Sciatic nerve (tissue), 2 donors: ENCODE measurements at places on chromosomes 11 and 22.
A peak's percentile ranks its signal among the peaks of the same experiment; 100 is the strongest.

- DNase-seq, result no peak
These were observed 72.5 kb downstream of the MICAL2 start for GRCh38 chr11:12182676-12183541.

DNA sequence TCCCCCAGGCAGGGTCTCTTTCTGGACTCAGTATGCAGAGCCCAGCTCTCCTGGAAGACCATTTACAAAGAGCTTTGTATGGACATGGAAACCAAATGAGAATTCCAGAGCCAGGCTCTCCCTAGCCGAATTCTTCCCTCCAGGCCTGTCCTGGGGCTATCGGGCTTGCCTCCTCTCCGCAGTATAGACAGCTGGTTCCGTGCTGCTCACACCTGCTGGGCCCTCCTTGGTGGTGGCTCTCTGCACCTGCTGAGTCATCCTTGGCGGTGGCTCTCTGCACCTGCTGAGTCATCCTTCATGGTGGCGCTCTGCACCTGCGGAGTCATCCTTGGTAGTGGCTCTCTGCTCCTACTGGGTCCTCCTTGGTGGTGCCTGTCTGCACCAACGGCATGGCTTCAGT lies 743.5 kb downstream of the BRD1 start:
- no peak for DNase-seq

- DNase-seq, result no peak
These were observed 3.8 kb upstream of the FADS3 start for GRCh38 chr11:61895046-61895717.

- DNase-seq, result no peak
These were observed 33.5 kb downstream of the MMP7 start for GRCh38 chr11:102497061-102497460.

- peak; percentile 91 for DNase-seq
These were observed 688 bp downstream of the SERPING1 start for GRCh38 chr11:57597916-57598830.

- DNase-seq, result no peak
These were observed 96.9 kb upstream of the ANO1 start for GRCh38 chr11:69981119-69981784.

DNA sequence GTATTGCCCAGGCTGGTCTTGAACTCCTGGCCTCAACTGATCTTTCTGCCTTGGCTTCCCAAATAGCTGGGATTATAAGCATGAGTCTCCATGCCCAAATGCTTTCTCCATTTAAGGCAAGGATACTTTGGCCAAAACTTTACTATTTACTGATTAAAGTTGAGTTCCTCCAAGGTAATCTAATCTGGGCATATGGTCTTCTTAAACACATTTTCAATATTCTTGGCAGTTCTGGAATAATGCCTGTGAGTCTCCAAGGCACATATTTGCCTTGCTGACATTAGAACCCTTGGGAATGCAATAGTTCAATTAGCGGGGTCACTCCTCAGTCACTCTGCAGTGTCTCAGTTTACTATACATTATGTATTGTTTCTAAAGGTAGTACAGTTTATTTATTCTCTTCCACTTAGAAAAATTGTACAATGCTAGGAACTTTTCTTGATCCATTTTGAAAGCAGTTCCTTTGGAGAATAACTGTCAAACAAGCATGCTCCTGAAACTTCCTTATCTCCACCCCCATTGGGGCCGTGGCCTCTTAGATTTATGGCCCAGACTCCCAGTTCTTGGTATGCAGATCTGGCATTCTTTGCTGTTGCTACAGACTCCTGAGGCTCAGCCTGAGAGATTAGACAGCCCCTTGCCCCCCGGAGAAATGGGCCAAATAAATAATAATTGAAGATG lies 13.1 kb upstream of the RAB38 start:
- no peak for DNase-seq

- DNase-seq, result no peak
These were observed 30.5 kb upstream of the TTC28 start for GRCh38 chr22:28710107-28710506.

GRCh38 chr11:12854829-12855228 lies 154.3 kb upstream of the RASSF10 start:
- no peak for DNase-seq

- DNase-seq, result no peak
These were observed 25.0 kb upstream of the OR56A1 start for GRCh38 chr11:6055569-6055968.

DNA sequence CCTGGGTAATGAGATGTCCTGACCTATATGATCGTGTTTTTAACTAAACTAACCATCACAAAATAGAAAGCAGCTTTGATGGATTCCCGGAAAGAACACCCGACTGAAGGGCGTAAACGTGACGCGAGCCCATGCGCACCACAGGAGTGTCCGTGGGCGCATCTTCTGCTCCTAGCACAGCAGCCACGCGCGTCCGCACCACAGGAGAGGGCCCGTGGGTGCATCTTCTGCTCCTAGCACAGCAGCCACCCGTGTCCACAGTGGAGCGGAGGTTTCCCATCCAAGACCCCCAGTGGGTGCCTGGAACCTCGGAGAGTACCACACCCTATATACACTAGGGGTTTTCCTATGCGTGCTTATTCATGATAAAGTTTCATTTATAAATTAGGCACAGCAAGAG lies 36.1 kb upstream of the NRIP3 start:
- DNase-seq, result no peak

- DNase-seq, result no peak
These were observed 386.1 kb downstream of the TBC1D22A start for GRCh38 chr22:47148510-47148909.

DNA sequence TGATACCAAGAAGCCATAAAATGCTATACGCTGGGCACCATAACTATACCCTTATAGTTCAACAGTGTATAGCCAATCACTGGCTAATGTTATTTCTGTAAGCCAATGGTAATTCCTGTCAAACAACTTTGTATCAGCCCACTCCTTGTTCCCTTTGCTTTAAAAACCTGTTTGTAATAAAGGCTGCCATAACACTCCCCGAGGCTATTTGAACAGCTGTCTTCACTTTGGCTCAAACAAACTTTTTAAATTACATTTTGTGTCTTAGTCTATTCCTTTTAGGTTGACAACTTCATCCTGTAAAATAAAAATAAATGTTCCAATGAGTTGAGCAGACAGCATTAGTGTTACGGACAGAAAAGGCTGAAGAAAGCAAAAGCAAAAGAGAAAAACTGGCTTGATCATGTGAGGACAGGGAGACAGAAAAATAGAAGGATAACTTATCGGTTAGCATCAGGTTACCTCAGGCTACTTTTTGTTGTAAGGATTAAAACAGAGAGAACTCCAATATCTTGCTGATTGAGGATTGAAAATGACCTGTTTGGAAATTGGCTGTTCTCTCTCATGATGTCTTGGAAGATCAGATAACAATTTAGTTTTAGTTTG lies 95.0 kb downstream of the AASDHPPT start:
- DNase-seq, result no peak

GRCh38 chr11:507727-508515 lies 879 bp upstream of the RNH1 start:
- DNase-seq, result no peak

GRCh38 chr22:35746248-35746647 lies 28.6 kb downstream of the APOL5 start:
- DNase-seq, result no peak

DNA sequence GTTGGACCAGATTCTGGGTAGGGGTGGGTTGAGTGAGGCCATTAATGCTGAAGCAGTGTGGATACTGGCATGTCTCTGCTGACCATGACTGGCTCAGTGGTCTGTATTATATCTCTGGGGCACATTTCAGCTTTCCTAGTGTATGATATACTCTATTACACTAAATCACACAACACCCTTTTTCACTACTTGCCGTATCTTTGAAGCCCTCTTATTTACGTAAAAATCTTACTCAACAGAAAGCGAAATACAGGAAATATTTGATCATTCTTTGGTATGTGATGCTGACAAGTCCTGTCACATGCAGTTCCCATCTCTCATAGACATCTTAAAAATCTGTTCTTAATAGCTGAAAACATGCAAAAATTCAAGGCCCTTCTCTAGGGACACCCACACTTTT lies 40.3 kb downstream of the OR5B17 start:
- DNase-seq, result no peak

- DNase-seq, result no peak
These were observed 1377.4 kb downstream of the BRD1 start for GRCh38 chr22:48450188-48450825.

- no peak for DNase-seq
These were observed 7.2 kb downstream of the KCTD21 start for GRCh38 chr11:78181185-78181584.

DNA sequence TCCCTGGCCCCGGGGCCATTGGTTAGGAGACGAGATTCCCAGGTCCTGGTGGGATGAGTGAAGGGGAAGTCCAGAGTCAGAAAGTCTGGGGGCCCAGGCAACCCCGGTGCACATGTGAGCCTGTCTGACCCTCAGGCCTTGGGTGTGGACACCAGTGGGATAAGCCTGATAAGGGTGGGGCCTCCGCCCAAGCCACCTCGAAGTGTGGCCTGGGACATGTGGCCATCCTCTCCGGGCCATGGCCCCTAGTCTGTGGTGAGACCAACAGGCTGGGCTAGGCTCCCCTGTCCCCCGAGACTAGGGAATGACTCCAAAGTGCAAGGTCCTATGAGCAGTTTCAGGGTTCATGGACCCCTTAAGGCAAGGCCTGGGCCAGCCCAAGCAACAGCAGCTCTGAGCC lies 6.3 kb downstream of the CABP7 start:
- no peak for DNase-seq
